ENCODE measurements at places on chromosomes 1 and 21. TPM values are rescaled to one million over a fixed set of nuclear protein-coding genes. Genes with fewer than 3 reads are reported as not detected.

The FAM151A gene
- not detected for total RNA-seq

The SPOCD1 gene
- total RNA-seq, result 21.6 TPM

The APOBEC4 gene
- 3.0 TPM for total RNA-seq

The OR4F16 gene
- not detected for total RNA-seq

The DDR2 gene
- 47.0 TPM for total RNA-seq
